ENCODE measurements at places on chromosomes 4 and X. TPM values are rescaled to one million over a fixed set of nuclear protein-coding genes. Genes with fewer than 3 reads are reported as not detected.

Gene DCX
- 2.1 TPM for polyA plus RNA-seq

Gene HGFAC
- 1.7 TPM for polyA plus RNA-seq

Gene OSTC
- 220 TPM for polyA plus RNA-seq

Gene GUCY1B1
- polyA plus RNA-seq = 64.3 TPM

Gene AREG
- 0.07 TPM for polyA plus RNA-seq

Gene PJA1
- 102 TPM for polyA plus RNA-seq

Gene PDZD4
- polyA plus RNA-seq = 8.4 TPM

Gene FRMD7
- polyA plus RNA-seq = 1.6 TPM

Gene DMRTC1
- 1.1 TPM for polyA plus RNA-seq

Gene CENPI
- polyA plus RNA-seq = 8.4 TPM

Gene EPGN
- 1.0 TPM for polyA plus RNA-seq

Gene ENPEP
- 199 TPM for polyA plus RNA-seq

Gene ZNF827
- polyA plus RNA-seq = 44.4 TPM

Gene TACR3
- polyA plus RNA-seq = 2.5 TPM

Gene KIT
- 17.0 TPM for polyA plus RNA-seq

Gene GPR78
- 1.1 TPM for polyA plus RNA-seq

Gene ATOH1
- not detected for polyA plus RNA-seq

Gene ETDB
- 0.35 TPM for polyA plus RNA-seq

Gene MAGEA2B
- not detected for polyA plus RNA-seq

Gene COL25A1
- polyA plus RNA-seq = 14.4 TPM

Gene NKX6-1
- polyA plus RNA-seq = not detected

Gene PSAPL1
- 0.04 TPM for polyA plus RNA-seq

Gene KCNIP4
- 9.3 TPM for polyA plus RNA-seq

Gene DDIT4L
- polyA plus RNA-seq = 1.9 TPM

Gene HSPA4L
- polyA plus RNA-seq = 9.1 TPM

Gene POU4F2
- not detected for polyA plus RNA-seq

Gene NEUROG2
- not detected for polyA plus RNA-seq

Gene IDS
- 37.8 TPM for polyA plus RNA-seq

Gene SATL1
- 0.60 TPM for polyA plus RNA-seq

Gene F11
- 3.7 TPM for polyA plus RNA-seq

Gene MAGEC3
- polyA plus RNA-seq = 0.99 TPM

Gene CT55
- polyA plus RNA-seq = 0.10 TPM

Gene FREM3
- 0.16 TPM for polyA plus RNA-seq

Gene SHROOM4
- polyA plus RNA-seq = 14.6 TPM

Gene MAGEA4
- not detected for polyA plus RNA-seq

Gene GLOD5
- 1.4 TPM for polyA plus RNA-seq

Gene ACSL4
- polyA plus RNA-seq = 40.1 TPM

Gene KIAA1210
- 1.5 TPM for polyA plus RNA-seq

Gene ADGRA3
- polyA plus RNA-seq = 59.2 TPM

Gene ARHGEF38
- 3.9 TPM for polyA plus RNA-seq

Gene HTN1
- 0.03 TPM for polyA plus RNA-seq

Gene PCDH11X
- 0.28 TPM for polyA plus RNA-seq

Gene BRS3
- 0.06 TPM for polyA plus RNA-seq

Gene SSX2B
- polyA plus RNA-seq = 0.32 TPM

Gene PNMA3
- polyA plus RNA-seq = 32.5 TPM
